ENCODE measurements at places on chromosomes 5 and 9.
A peak's percentile ranks its signal among the peaks of the same experiment; 100 is the strongest.

DNA sequence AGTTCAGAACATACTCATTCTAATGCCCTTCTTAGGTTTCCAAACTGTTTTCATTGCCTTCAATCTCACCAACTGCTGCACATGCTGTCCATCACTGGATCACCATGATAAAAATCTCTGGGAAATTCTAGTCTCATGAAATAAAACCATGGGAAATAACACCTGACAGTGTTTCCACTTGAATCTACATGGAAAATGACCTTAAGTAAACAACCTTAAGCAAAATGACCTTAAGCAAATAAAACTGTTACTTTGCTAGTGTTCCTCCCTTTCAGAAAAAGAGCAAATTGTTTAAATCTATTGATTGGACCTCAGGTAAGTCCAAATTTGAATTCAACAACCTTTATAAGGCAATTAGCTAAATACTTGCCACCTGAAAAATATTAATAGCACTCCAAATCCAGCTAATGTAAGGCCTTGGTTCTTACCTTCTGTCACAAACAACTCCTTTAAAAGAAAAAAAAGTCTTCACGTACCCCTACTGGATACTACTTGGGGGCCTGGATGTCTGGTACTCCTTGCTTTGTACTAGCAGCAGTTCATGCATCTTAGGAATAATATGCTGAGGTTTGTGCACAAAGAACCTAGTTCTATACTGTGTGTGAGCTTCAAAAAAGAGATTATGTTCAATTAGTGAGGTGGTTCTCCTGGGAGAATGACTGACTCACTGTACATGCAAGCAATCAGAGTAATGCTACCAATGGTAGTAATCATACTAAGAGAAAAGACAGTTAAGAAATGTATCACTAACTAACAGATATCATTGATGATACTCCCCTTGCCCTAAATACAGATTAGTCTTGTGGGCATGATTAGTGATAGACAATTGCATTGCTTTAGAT, 630.4 kb downstream of the PSAT1 start:
- DNase-seq = no peak

GRCh38 chr5:67404256-67405100, 207.9 kb upstream of the CD180 start:
- DNase-seq = no peak

GRCh38 chr5:1570975-1571374, 47.2 kb upstream of the LPCAT1 start:
- no peak for DNase-seq

- no peak for DNase-seq
Measured at GRCh38 chr9:32728181-32728580, 55.2 kb upstream of the TMEM215 start.

- DNase-seq = peak; percentile 48
Measured at GRCh38 chr5:168114444-168115017, 176.9 kb upstream of the WWC1 start.

DNA sequence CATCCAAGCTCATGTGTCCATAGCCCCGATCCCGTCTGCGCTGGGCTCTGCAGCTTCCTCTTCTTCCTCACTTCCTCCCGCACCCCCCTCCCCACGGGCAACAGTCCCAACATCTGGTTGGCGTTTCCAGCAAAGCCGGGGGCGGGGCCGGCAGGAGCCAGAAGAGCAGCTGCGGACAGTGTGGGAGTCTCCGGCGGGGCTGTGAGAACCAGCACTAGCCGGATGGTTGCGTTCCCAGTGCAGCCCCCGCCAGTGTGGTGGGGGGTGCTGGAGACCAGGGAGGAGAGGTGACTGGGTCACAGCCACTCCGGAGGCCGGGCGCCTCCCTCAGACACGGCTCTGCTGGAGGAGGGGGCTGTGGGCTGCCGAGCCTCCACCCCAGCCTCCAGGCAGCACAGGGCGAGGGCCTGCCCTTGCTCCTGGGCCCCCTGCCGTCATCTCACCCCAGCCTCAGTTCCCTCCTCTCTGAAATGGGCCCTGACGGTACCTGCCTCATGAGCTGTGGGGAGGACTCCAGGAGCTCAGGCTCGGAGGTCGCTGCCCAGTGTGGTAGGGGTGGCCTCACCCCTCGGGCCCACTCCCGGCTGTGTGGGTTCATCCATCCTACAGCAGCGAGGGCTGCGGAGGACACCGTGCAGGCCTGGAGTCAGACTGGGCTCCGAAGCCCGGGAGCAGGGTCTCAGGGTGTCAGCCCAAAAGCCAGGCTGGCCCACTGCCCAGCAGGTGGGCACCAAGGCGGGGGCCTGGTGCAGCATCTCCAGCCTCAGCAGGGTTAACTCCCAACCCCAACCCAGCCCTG, 41.5 kb upstream of the NOTCH1 start:
- no peak for DNase-seq

DNA sequence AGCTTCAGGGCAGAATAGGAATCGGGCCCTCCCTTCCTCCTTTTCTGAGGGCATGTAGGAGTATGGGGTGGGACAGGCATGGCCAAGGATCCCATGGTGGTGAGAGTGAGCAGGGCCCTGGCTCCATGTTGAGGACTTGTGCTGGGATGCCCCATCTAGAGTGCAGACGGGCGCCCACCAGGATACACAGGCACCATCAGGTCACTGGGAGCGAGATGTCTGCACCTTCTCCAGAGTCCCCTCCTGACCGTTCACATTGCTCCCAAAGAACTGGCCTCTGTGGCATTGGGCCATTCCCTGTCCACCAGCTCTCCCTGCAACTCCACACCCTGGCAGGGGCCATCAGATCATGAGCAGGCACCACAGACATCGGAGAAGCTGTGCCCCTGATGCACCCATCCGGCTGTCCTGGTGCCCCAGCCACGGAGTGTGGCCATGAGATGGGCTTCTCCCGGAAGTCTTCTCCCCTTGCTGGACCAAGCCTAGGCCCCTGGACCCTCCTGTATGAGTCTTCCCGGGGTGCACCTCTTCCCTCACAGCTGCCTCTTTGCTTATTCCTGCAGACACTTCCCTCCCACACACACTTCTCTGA, 195.0 kb downstream of the IRX2 start:
- DNase-seq = no peak

- DNase-seq = no peak
Measured at GRCh38 chr9:7037176-7037575, 279.4 kb downstream of the KDM4C start.

DNA sequence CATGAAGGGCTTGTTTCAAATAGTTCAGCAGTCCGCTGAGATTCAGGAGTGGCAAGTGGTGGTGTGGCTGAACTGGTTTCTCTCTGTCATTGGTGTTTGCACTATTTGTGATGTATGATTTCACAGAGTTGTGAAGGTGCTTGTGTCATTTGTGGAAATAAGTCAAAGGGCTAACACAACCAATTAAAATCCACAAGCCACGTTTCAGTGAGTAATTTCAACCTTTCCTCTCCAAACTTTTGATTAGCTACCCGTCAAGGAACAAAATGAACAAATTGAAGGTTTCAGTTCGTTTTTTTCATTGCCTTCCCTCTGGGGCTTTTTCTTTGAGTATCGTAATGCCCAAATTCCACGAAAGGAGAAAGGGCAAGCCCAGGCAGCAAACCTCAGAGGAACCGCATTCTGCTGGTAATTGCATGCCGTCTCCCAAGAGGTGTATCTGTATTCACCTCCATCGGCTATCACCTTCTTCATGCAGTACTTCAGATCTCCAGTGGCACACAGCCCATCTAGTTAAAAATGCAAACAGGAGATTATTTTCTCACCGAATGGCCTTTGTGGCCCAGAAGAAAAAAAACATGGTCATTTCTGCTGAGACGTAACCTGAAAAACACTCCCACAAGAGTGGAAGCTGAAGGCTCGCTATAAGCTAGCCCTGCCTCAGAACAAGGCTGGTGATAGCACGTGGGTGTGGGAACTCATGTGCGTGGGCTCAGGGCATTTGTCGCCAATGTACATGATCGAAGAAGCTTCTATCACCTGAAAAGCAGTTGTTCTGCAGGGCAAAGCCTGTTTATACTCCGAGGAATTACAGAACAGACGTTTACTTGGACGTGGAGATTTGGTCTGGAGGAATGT, 197.1 kb downstream of the NR3C1 start:
- no peak for DNase-seq

GRCh38 chr5:157649101-157649500, 3.1 kb downstream of the SOX30 start:
- no peak for DNase-seq

GRCh38 chr9:126558051-126558665, 55.6 kb upstream of the LMX1B start:
- DNase-seq = peak; percentile 43

GRCh38 chr5:8869932-8870331, 675.9 kb downstream of the SEMA5A start:
- no peak for DNase-seq

All from activated CD4-positive, alpha-beta T cell treated with anti-CD3 and anti-CD28 coated beads for 24 hours (primary cell).